ENCODE measurements at places on chromosomes 11 and 22.

GRCh38 chr11:61632096-61632495 lies 48.1 kb upstream of the DAGLA start:
- DNase-seq: no peak

DNA sequence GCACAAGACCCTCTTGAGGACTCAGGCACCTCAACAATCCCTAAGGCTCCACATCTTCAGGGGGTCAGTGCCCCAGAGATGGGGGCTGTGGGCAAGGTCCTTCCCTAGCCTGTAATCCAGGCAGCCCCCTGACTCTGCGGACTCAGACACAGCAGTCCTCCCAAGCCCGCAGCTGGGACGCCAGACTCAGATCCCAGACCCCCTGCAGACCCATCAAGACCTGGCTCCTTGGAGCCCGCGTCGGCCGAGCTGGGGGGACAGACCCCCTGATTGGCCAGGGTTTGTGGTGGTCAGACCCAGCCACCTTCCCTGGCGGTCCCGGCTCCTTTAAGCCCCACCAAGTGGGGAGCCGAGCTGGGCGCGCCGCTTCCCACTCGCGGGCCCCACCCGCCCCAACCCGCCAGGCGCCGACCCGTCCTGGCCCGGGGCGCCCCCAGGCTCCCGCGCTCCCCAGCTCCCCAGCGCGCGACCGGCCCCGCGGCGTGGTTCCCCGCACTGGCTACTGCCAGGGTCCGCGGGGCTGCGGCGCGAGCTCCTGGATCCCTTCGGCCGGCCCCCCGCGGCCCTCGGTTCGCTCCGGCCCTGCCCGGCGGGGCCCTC lies 458 bp downstream of the OSBPL5 start:
- DNase-seq: no peak

GRCh38 chr11:36402568-36403170 lies 106.6 kb downstream of the PRR5L start:
- DNase-seq: no peak

GRCh38 chr11:87597725-87598124 lies 560.0 kb downstream of the TMEM135 start:
- DNase-seq: no peak

DNA sequence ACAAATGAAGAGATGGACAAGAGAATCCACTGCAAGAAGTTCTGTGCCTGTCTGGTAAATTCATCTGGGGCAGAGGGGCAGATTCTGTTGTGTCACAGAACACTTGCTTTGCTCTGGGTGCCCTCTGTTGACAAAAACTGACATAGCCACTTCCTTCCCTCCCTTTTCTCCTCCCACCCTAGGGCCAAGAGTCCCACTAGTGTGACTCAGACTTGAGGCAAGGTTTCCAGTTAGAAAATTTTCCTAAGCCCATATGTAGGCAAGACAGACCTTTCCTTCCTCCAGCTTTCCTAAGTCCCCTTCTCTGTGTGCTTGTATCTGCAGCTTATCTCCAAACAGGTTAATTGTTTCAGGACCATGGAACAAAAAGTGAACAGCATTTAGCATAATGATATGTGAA lies 106.8 kb downstream of the RBFOX2 start:
- DNase-seq: no peak

GRCh38 chr22:32994041-32994830 lies 63.9 kb downstream of the SYN3 start:
- no peak for DNase-seq

DNA sequence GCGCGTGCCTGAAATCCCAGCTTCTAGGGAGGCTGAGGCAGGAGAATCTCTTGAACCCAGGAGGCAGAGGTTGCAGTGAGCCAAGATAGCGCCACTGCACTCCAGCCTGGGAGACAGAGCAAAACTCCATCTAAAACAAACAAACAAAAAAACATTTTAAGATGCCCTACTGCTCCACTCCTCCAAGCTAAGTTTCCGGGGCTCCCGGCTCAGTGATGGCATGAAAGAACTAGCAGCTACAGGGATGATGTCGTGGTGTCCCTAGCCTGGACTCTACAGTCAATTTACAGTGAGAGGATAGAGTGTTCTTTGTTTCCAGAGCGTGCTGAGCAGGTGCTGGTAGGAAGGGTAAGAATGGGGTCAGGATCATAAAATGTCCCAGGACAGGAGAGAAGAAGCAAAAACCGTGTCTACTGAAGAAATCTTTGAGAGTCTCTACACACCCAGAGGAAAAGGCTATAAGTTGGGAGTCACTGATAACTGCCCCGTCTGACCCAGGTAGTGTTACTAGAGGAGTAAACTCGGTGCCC lies 1.2 kb upstream of the ZBTB3 start:
- DNase-seq: no peak

- no peak for DNase-seq
These were observed 22.2 kb upstream of the CCDC34 start for GRCh38 chr11:27385245-27385644.

DNA sequence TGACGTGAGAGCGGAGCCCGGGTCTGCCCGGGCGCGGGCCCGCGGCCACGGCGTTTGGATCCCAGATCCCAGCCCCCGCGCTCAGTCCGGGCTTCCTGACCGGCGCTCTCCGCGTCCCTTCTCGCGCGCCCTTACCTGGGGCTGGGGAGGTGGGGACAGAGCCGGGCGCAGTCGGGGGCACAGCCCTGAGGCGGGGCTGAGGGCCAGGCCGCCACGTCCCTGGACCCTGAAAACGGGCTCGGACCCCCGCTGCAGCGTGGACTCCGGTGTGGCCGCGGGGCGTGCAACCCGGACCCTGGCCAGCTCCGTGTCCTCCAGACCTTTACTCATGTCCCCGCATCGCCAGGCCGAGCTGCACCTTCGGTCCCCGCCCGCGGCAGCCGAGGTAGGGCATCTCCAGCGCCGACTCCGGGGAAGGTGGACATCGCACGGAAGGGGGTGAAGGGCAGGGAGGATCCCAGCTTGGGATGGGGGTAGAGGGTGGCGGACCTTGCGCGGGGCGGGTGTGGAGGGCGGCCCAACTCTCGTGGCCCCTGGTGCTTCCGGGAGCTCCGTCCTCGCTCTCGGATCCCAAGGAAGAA lies 9.9 kb upstream of the AIFM3 start:
- no peak for DNase-seq

GRCh38 chr11:103832762-103833161 lies 203.7 kb upstream of the DDI1 start:
- DNase-seq: no peak

- DNase-seq: no peak
These were observed 302.2 kb downstream of the AASDHPPT start for GRCh38 chr11:106379712-106380111.

DNA sequence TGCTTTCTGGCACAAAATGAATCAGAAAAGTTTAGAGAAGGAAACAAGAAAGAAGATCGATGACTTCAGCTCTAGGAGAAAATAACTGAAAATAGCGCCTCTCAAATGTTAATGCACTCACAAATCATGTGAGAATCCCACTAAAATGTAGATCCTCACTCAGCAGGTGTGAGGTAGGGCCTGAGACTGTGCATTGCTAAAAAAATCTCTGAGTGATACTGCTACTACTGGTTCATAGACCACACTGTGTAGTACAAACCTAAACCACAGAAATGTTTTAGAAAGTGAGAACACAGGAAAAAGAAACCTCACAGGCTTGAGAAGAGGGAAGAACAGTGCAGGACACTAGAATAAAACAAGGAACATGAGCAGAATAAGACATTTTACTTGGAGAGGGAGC lies 2.0 kb downstream of the OR8D4 start:
- DNase-seq: no peak

GRCh38 chr11:65421794-65422632 lies 585 bp upstream of the NEAT1 start:
- DNase-seq: peak; percentile 88

DNA sequence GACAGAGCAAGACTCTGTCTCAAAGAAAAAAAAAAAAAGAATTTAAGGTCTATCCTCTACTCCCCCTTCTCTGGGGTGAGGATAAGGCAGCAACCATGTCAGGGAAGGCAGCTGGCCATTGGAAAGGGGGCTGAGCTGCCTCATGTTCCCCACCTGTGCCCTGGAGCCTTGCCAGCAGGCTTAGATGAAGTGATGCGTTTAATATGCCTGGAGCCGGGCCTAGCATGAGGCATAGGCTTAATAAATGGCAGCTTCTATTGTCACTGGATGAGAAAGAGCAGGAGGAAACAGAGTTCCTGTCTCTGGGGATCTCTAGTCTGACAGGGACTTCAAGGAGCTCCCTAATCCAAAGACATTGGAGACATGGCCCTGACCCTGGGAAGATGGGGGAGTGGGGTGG lies 3.2 kb upstream of the KCNE3 start:
- DNase-seq: no peak

DNA sequence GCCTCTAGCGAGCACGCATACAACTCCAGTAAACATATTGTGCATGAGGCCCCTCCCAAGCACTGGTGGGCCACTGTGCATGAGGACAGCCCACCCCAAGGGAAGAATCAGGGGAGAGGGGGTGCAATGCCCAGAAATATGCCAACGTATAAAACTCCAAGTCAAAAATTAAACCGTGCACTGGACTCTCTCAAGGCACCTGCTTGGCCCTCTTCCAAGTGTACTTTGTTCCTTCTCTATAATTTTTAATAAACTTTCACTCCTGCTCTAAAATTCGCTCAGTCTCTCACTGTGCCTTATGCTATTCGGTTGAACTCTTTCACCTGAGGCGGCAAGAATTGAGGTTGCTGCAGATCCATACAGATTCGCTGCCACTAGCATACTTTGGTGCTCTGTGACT lies 465.3 kb upstream of the TENM4 start:
- DNase-seq: no peak

DNA sequence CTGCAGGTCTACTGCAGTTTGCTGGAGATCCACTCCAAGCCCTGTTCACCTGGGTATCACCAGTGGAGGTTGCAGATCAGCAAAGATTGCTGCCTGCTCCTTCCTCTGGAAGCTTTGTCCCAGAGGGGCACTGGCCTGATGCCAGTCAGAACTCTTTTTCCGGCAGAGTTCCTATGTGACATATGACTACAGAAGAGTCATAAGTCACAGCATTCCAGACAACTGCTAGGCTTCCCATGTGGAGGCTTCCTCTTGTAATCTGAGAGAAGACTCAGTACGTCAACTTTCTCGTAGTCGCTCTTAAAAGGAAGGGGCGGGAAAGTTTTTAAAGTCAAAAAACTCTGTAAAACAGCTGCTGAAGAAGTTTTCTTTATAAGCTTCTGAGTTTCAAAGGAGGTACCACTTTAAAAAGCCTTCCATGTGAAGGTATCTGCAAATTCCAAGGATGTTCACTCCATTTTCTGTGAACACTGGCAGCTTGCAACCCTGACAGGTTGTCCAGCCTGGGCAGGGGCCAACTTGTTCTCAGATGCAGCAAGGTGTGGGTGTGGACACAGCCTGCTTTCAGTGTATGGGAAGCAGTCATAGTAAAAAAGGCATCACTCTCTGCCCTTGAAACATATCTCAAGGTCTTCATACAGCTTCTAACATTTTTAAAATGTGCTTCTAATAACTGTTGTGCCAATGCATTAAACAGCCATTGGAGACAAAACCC lies 97.8 kb downstream of the ME3 start:
- no peak for DNase-seq

DNA sequence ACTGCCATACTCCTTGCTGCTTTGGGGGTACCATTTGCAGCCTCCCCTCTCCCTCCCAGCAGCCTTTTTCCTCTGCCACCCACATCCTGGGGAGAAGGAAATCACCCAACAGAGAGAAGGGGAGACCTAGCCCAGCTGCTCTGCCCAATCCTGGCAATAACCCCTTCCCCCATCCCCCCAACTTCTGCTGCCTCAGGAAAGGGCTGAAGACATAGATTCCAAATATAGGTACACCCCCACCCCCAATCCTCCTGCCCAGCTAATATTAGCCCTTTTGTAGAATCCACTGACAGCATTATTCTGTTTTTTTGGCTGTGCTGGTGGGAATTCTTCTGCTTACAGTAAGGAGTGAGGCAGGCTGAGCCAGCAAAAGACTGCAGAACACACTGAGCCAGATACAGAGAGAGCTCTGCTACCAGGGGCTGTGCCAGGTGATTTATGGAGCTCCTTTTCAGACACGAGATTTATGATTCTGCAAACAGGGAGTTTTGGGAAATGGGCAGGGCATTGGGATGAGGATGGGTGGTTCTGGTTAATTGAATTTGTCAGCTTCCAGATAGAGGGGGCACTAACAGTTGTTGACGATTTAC lies 164.0 kb downstream of the TENM4 start:
- DNase-seq: no peak

DNA sequence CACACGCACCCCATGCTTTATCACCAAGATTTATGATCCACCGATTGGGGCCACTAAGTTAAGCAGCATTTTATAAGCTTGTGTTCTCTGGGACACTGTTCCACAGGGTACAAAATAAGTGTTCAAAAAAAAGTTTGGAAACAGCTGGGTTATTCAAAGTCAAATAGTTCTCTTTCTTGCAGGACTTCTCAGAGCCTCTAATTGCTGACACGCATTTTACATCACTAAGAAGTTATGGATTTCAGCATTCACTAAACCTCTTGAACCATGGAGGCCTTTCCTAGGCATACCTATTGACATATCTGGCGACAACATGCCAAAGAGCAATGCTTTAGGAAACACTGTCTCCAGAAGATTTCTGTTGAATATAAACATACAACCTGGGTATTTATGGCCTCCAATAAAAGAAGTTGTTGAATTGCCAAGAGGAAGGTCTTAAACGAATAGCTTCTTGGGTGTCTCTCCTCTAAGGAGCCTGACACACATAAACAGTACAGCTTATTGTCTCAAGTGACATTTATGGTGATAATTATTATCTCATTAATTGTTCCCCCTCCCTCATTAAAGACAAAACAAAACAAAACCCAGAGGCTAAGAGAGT lies 147.1 kb upstream of the ARHGAP20 start:
- DNase-seq: no peak

- DNase-seq: no peak
These were observed 20.5 kb upstream of the GRIA4 start for GRCh38 chr11:105589346-105589745.

DNA sequence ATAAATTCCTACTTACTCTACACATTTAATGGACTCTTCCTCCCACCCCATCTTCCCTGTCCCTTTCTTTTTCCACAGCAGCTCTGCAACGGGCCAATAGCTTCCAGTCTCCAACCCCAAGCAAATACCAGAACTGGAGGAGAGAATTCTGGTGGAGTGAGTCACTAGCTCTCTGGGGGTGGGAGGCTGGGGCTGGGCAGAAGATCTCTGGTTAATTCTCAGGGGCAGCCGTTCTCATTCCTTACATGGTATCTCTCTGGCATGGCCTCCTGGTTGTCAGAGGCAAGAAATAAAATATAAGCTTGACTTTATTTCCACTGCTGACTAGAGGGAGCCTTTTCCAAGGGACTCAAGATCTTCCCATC lies 90.4 kb upstream of the PARVA start:
- DNase-seq: no peak
